ENCODE measurements at places on chromosomes 4 and X.

GRCh38 chrX:108055546-108055945 lies 10.7 kb downstream of the VSIG1 start:
- no peak for DNase-seq

DNA sequence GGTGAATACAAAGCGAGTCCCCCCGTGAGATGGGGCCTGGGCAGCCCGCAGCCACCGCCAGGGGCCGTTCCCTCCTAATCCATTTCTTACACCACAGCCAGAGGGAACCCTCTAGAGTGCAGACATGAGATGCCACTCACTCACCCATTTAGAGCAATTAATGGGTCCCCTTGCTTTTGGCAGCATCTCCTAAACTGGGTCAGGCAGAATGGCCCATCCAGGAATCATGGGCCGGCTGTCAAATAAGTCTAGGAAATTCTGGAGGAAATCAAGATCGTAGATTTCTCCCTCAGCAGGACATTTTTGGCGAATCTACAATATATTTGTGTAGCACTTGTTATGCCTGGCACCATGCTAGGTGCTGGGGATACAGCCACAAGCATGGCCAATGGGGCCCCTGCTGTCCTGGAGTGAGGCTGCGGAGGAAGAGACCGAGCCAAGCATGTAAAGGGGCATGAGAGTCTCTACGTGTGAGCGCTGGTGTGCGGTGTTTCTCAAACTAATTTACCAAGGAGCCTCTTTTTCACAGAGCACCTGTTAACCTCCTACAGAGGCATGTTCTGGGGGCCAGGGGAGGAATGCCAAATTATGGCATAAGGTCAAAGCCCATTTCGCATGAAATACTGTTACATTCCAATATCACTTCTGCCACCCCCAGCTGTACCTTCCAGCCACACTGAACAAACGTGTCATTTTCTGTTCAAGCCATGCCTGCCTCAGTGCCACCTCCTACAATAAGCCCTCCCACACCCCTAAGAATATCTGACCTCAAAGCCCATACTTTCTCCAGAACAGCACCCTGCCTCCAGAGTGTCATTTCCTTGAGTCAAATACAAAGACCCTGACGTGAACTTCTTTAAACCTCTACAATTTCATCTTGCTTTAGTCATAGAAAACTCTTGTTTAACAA lies 28.1 kb upstream of the JAKMIP1 start:
- no peak for DNase-seq

GRCh38 chrX:67568769-67569168 lies 24.9 kb downstream of the AR start:
- DNase-seq = no peak

GRCh38 chr4:6788123-6788522 lies 5.6 kb downstream of the KIAA0232 start:
- DNase-seq = no peak

DNA sequence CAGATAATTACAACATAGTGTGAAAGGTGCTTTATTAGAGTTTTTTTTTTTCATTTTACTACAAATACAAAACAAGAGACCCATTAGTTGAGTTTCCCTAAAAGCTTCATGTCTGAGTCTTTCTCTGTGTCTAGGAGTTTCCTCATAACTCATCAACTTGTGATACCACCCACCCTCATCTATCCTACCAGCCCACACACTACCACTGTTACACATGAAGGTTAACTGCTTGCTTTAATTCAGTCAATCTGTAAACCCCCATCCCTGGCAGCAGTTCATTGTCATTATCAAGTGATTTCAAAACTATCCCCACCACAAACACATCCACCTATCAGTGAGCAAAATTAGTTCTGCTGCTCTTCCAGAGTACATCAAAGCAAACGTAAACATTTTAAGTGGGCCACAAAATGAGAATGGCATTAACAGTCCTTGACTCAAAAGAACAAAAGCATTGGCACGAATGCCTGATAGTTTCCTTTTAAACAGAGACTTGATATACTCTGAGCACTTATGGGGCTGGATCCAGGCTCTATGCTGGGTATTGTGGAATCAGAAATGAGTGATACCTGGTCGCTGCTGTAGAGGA lies 331.6 kb upstream of the FAM241A start:
- no peak for DNase-seq

DNA sequence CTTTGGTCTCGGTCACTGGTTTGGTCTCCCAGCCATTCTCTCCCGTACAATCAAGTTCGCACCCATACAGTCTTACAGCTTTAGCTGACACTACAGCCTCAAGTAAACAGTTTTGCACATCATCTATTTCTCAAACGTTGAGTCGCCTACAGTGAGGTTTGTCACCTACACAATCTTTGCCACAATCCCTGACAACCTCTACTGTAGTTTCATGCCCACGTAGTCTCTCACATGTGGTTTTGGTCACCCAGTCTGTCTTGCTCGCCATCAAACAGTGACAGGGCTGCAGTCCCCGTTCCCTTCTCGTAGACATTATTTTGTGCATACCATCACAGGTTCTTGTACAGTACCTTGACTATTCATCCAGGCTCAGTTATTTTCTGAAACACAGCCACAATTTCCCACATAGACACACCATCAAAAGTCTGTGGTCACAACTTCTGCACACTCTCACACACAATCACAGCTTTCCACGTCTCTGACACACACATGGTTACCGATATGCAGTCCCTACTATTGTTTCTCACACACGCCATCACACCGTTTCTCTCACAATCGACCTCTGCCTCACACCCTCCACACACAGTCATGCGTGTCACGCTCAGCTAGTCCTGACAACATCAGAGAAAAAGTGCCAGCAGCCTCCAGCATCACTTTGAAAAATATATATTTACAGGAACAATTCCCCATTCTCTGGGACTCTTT lies 5.3 kb upstream of the CFP start:
- DNase-seq = no peak

DNA sequence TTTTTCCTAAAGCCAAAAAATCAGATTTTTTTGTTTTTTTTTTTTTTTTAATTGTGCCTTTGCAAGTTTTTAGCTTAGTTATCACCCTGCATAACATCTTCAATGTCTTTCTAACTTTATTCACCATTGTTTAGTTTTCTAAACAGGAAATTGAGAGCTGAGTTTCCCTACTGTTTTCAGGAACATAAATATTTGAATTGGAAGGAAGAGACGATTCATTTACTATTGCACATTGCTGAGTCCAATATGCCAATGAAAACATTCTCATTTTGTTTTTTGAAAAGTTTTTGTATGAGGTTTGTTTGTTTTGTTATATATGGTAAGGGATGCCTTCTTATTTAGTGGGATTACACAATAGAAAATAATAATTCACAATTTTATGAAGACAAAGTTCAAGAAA lies 148.4 kb downstream of the ANKRD50 start:
- no peak for DNase-seq

- no peak for DNase-seq
These were observed 5.5 kb upstream of the ING2 start for GRCh38 chr4:183499389-183499788.

DNA sequence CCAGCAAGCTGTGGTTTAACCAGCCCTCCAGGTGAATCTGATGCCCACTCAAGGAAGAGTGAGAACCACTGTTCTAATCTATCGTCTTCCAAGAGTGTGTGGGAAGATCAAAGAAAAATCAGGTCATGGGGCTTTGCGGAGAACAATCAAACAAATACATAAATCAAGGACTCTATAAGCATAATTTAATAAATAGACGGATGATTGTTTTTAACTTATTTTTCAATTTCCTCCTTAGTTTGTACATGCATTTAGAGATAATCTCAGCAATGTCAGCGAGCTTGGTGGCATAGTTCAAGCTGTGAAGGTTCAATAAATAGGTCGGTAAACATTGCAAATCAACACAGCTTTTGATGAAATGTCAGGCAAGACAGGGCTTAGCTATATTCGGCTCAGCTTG lies 84.9 kb downstream of the DMD start:
- DNase-seq = no peak

DNA sequence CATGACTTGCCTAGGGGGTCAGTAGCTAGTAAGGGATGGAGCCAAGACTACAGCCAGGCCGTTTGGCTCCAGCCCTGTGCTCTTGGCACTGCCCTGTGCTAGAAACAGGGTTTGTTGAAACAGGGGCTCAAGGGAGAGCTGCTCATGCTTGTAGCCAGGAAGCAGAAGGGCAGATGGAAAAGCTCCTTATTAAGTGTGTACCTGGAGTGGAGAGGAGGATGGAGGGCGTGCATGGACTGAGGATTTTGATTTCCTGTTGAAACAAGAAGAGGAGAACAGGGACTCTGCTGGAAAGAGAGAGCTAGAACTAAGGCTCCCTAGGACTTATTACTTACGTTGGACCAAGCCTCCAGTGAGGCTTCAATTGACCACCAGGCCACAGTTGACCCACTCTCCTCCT lies 363.0 kb downstream of the MID1IP1 start:
- DNase-seq = no peak

DNA sequence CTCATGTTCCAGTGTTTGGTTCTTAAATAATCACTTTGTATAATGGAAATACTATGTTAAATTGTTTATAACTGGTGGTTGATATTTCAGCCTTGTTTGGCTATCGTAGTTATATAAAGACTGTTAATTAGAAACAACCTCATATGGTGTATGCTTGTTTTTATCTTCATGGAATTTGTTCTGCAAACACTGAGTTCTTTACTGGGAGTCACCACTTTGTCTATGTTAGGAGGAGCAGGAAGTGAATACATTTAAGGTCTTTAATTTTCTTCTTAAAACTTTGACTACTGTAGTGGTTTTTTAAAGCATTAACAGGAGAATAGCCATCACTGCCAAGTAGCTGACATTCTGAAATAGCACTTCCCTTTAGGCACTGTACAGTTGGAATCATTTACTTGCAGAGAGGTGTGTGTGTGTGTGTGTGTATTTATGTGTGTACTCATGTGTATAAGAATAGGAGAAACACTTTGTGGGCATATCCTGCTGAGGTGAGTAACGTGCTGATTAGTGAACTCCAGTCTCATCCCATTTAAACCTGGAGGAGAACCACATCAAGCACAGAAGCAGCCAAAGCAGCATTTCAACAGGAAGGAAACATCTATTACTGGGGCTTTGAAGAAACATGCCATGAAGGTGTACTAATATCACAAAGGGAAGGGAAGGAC lies 37.8 kb downstream of the TET2 start:
- DNase-seq = no peak

GRCh38 chr4:26272654-26273615 lies 47.9 kb upstream of the RBPJ start:
- no peak for DNase-seq

- no peak for DNase-seq
These were observed 1.4 kb downstream of the DDIT4L start for GRCh38 chr4:100188829-100189228.

- DNase-seq = no peak
These were observed 19.4 kb downstream of the MTTP start for GRCh38 chr4:99593781-99594641.

DNA sequence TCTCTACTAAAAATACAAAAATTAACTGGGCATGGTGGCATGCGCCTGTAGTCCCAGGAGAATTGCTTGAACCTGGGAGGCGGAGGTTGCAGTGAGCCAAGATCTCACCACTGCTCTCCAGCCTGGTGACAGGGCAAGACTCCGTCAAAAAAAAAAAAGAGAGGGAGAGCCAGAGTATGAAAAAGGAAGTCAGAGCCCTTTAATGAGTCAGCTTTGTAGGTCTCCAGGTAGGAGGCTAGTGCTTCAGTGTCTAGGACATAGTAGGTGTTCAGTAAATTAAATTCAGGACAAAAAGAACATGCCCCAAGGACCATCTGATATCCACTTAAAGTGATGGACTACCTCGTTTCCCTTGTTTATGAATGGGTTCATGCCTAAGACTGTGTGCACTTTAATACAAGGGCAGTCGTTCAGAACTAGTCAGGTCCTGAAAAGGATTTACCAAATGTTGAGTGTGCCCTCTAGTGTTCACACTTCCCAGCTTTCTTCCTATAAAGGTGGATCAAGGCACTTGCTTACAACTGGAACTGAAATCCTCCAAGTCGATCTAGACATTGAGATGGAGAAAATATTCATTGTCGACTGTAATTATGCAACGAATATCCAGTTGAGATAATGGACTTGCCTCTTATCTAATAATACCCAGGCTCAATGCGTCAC lies 29.0 kb downstream of the F9 start:
- DNase-seq = no peak

- no peak for DNase-seq
These were observed 8.5 kb downstream of the PCDH10 start for GRCh38 chr4:133157460-133158160.

GRCh38 chr4:141462361-141462760 lies 174.0 kb upstream of the IL15 start:
- no peak for DNase-seq

- DNase-seq = no peak
These were observed 292.7 kb downstream of the SPOCK3 start for GRCh38 chr4:166941629-166942028.
